ENCODE measurements at places on chromosomes 11 and 22.

GRCh38 chr11:73145986-73146575, 4.0 kb upstream of the FCHSD2 start:
- no peak for DNase-seq

DNA sequence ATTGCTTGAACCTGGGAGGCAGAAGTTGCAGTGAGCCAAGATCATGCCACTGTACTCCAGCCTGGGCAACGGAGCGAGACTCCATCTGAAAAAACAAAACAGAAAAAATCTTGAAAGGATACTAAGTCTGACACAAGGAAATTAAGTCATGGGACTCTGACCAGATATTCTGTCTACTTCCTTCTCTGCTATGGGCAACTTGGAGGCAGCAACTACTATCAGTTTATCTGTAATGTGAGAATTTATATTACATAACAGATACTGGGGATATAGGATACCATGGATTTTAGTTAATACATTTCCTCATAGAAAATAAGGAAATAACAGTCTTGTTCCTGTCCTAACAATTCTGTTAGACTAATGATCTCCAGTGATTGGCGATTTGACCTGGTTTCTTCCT, 1.6 kb upstream of the SGSM3 start:
- no peak for DNase-seq

- no peak for DNase-seq
Measured at GRCh38 chr11:67542971-67543370, 19.7 kb upstream of the CABP2 start.

DNA sequence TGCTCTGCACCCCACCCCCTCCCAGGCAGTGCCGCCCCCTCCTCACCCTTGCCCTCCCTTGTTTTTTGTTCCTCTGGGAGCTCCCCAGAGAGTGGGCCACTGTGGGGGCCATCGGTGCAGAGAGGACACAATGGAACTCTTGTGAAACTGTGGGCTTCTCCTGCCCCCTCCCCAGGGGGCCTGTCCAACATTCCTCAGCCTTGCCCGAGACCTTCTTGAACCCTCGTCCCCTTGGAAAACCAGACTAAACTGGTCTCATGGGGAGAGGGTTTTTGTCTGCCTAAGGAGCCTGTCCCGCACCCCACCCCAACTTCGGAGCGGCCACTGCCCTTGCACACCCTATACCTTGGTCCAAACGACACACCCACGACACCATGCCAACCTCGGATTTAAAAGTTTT, 72.2 kb downstream of the TSPAN18 start:
- DNase-seq, result no peak

GRCh38 chr11:46380340-46381047, 975 bp upstream of the MDK start:
- DNase-seq, result no peak

DNA sequence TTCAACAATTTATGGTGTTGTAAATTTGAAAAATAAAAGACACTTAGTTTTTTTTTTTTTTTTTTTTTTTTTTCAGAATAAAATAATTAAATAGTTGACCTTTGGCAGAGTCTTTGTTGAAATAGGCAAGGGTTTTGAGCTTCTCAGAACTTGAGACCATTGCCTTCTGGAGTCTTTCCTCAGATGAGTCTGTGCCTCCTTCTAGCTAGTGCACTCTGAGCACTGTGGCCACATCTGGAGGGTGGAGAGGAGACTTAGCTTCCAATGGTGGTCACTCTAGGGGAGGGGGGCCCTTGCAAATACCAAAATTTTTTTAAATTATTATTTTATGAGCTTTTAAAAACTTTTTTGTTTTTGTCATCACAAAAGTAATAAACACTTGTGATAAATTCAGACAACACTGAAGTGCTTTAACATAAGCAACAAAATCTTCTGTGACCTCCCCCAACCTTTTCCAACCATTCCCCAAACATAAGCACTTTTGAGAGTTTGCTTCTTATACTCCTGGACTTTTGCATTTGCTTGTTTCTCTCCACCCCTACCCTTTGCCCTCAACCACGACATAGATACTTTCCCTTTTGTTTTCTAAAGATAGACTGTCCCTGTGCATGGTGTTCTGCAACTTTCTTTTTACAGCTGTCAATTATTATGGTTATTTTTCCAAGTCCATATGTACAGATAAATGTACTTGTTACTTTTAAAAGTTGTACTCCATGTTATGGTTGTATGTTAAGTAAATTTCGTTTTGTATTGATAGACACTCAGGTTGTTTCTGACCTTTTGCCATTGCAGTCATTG, 41.1 kb downstream of the BMAL1 start:
- DNase-seq, result no peak

- no peak for DNase-seq
Measured at GRCh38 chr22:43881091-43882061, 10.4 kb downstream of the PNPLA5 start.

GRCh38 chr11:25317216-25317615, 820.4 kb downstream of the LUZP2 start:
- DNase-seq, result no peak

- peak; percentile 48 for DNase-seq
Measured at GRCh38 chr11:131924457-131925201, 554.2 kb downstream of the NTM start.

- DNase-seq, result no peak
Measured at GRCh38 chr11:45470794-45471167, 184.6 kb upstream of the SYT13 start.

GRCh38 chr11:112880495-112880894, 80.7 kb upstream of the NCAM1 start:
- DNase-seq, result no peak

- no peak for DNase-seq
Measured at GRCh38 chr11:65071907-65072630, 11.8 kb downstream of the CDCA5 start.

GRCh38 chr11:1738380-1738779, 12.0 kb downstream of the IFITM10 start:
- DNase-seq, result no peak

GRCh38 chr11:23318670-23319069, 458.4 kb upstream of the CCDC179 start:
- DNase-seq, result no peak

DNA sequence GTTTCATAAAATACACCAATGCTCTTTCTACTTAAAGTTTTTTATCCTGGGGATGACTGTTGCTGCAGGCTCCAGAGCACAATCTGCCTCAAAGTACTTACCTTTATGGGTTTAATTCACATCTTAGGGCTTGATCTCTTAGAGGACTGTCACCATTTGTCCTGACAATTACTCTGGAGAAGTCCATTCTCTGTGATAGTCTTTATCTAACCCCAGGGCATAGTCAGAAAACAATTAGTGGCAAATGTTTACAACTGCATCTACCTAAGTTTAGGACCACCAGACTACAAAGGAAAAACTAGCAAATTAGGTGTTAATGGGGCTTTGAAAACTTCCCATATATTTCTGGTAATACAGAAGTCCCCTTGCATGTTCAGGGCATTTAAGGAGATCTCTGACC, 973.5 kb downstream of the JRKL start:
- no peak for DNase-seq

- DNase-seq, result no peak
Measured at GRCh38 chr11:116421529-116422185, 351.1 kb downstream of the BUD13 start.

GRCh38 chr11:6611092-6611962, 689 bp downstream of the TAF10 start:
- peak; percentile 22 for DNase-seq

DNA sequence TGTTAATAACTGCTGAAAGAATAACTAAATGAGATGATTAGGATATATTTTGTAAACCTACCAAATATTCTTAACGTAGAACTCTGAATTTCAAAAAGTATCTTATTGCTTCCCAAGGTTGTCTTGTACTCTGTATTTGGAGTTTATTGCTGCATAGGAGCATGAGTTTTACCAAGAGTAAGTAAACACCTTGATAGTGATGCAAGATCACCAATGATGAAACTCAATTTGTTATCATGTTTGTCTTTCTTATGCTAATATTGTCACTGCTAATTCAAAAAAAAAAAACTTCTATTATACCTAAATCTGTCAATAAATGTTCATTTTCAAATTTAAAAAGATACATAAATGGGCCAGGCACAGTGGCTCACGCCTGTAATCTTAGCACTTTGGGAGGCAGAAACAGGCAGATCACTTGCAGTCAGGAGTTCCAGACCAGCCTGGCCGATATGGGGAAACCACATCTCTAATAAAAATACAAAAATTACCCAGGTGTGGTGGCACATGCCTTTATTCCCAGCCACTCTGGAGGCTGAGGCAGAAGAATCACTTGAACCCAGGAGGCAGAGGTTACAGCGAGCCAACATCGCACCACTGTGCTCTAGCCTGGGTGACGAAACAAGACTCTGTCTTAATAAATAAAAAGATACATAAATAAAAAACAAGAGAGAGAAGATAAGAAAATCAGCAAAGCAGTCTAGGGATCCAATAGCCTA, 23.4 kb upstream of the PLAAT2 start:
- DNase-seq, result no peak

DNA sequence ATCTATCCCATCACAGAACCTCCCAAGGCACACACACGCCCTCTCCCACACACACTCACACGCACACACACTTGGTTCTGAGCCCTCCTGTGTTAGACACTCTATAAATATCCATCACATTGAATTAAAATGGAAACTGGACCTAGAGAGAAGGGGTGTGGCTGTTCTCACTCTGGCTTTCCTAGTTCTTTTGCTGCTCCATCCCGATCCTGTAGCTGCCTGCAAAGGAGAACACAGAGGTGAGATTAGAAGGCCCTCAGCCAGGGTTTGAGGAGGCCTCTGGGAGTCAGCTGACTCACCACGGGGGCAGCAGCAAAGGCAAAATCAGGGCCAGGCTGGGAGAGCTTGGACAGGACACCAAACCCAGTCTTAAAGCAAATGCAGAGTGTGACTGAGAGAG, 192.3 kb upstream of the CADM1 start:
- no peak for DNase-seq

DNA sequence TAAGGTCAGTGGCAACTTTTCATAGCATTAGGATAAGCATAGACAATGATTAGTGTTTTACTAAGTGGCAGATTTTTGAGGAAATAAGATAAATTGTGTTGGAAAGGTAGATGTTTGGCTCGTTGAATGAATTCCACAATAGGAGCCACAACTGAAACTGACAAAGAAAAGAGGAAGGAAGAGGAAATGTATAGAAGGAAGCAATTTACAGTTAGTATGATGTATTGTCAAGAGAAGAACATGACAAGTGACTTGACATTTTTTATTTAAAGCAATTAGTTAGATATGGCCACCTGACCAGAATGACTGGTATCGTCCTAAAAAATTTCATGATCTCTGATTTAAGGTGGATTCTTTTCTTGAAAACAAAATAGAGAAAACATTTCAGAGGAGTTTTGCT, 3.1 kb upstream of the RAG2 start:
- no peak for DNase-seq

- no peak for DNase-seq
Measured at GRCh38 chr11:103994094-103994493, 42.3 kb upstream of the DDI1 start.

DNA sequence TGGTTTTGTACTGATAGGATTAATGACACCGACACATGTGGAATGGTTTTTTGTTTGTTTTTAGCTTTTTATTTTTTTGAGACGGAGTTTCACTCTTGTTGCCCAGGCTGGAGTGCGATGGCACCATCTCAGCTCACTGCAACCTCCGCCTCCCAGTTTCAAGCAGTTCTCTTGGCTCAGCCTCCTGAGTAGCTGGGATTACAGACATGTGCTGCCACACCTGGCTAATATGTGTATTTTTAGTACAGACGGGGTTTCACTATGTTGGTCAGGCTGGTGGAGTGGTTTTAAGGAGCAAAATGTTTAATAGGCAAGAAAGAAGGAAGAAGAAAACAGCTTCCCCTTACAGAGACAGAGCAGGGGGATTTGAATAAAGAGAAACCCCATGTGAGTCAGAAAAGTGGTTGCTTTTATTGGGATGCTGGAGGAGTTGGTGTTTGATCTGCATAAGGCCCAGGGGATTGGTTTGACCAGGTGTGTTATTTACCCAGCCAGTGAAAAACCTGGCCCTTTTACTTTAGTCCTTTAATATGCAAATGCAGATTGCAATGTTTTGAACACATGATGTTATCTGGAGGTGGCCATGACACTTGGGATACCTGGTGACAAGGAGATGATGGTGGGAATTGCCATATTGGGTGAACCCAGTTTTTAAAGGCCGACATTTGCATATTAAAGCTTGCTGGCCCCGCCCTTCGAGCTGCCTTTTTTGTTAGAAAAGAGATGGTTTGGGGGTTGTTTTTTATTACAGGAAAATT, 24.3 kb downstream of the SUSD2 start:
- DNase-seq, result peak; percentile 21

DNA sequence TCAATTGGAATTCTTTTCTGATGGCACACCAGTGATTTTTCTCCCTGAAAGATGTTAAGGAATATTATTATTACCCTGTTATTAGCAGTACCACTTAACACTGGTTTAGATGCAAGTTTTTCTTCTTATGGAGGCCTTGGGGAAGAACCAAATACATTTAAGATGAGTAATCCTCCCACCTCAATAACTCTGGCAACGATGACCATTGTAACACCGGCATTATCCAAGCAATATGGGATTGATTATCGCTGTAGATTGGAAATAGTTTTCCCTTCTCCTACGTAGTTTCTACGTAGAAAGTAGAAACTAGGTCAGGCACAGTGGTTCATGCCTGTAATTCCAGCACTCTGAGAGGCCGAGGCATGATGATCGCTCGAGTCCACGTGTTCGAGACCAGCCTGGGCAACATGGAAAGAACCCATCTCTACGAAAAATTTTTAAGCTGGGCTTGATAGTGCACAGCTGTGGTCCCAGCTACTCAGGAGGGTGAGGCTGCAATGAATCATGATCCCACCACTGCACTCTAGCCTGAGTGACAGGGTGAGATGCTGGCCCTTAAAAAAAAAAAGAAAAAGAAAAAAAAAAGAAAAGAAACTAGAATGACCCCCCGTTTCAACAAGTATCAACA, 45.5 kb downstream of the PACSIN2 start:
- DNase-seq, result no peak

- DNase-seq, result no peak
Measured at GRCh38 chr11:19829109-19829837, 116.6 kb downstream of the NAV2 start.

GRCh38 chr11:100991541-100991940, 138.1 kb downstream of the PGR start:
- no peak for DNase-seq

- DNase-seq, result no peak
Measured at GRCh38 chr11:93715797-93716396, 25.4 kb downstream of the TAF1D start.

DNA sequence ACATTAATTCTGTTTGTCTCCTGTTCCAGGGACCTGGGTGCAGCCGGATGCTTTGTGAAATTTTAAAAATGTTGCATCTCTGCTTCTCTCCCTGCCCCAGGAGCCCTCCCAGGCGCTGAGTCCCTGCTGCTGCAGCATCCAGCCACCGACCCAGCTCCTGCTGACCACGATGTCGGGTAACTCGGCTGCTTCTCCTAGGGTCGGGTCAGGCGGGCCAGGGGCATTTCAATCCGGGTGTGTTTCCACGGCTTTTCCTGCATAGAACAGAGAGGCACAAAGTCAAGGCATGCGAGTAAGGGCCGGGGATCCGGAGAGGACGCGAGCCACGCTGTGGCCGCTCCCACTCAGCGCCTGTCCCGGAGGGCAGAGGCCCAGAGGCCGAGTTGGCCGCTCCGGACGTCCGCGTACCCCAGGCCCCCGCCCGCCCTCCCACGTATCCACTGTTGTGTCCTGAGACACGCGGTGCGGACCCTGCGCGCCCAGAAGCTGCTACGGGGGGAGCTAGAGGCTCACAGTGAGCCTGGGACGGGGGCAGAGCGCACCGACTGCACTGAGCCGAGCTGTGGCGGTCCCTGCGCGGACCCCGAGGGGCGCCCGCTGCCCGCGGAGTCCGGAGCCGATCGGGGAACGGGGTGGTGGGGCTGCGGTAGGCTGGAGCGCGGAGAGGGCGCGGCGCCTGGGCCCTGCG, at the start of gene POU2AF3:
Gene POU2AF3 (plus strand): TSS at position 134 of the 688 bp plus-strand sequence. CDS start 36 bp downstream, at position 170.
- no peak for DNase-seq

GRCh38 chr11:112129656-112130055, 34.2 kb downstream of the IL18 start:
- DNase-seq, result no peak
